Activated CD8-positive, alpha-beta T cell treated with anti-CD3 and anti-CD28 coated beads, Interleukin-2, amount 10 ng/mL, durations not matched to agents 7 days and 5 days (primary cell): ENCODE measurements at places on chromosomes 16 and 17. TPM values are rescaled to one million over a fixed set of nuclear protein-coding genes. Genes with fewer than 3 reads are reported as not detected.

The TMEM88 gene
- total RNA-seq = 0.87 TPM

GRCh38 chr17:73589363-73589980 is 54.8 kb downstream of the SDK2 start:
- DNase-seq = no peak

DNA sequence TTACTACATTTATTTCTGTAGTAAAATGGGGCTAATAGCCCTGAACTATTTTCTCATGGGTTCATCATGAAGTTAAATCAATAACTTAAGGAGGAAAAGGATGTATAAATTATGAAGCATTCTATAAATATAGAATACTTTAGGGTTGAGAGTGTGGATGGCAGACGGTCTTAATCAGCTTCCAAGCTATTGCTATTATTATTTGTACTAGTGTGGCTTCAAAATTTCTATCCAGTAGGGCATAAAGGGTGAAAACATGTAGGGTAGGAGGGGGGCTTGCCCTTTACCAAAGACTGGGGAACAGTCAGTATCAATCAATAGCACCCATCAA is 26.4 kb upstream of the DHX8 start:
- no peak for DNase-seq

DNA sequence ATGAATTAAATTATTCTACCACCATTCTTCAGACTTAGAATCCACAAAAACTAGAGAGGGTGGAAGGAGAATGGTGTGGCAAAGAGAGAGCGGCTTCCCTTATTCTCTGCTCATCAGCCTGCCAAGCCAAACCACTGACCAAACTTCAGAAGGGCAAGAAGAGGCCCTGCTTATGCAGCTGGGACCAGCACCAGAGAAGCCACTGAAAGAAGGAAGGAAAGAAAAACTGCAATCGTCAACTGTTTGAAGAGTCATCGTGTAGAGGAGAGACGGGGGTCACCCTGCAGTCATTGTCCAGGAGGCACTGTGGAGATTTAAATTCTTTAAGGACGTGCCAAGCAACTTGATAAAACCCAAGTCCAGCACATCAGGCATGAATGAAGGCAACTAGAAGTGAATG is 15.6 kb downstream of the PMP22 start:
- no peak for DNase-seq

DNA sequence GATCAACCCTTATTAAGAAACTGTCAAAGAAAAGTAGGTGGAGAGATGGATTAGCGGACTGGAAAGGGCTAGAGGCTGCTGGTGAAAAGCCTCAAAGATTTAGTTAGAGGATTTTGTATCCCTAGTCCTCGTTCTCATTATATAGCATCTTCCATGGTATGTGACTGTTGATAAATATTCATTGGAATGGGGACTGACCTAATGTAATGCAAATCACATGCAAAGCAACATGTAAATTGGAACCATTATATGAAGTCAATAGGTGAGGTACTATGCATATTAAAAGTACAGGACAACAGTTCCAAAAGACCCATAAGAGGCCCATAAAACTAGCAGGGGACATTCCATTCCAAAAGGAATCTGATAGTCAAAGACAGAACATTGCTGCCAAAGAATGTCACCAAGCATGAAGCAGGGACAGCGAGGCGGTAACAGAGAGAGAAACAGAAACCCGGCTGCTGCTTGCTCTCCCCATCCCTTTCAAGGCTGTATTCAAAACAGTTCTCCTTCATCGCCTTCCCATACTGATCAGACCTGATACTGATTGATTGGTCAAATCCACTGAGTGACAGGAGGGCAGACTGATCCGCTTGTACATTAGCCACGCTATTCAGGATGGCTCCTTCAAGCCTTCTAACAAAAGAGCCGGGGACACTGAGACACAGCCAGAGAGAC is 44.5 kb downstream of the SOX9 start:
- DNase-seq = no peak

DNA sequence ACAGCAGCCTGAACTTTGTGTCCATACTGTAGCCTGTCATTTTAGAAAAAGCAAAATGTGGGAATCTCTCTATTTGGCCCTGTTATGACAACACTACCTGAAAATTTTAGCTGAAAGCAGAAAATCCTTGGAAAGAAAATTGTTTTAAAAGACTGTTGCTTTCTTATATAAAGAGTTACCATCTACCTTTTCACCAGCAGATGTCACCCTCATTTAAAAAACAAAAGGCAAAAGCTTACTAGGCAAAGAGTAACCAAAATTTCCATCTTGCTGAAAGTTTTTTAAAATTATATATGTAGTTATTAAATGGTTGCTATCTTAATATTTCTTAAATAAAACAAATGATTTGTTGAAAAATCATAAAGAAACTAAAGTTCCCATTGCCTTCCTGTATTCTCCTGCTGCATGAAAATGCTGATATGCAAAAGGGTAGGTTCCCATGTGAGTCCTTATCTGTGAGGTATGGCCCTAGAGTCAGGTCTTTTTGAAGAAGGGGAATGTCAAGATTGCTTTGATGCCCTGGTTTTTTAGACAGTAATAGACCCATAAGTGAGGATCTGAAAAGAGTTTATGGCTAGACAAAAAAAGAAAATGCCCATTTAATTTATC is 61.0 kb downstream of the TNRC6C start:
- DNase-seq = no peak

DNA sequence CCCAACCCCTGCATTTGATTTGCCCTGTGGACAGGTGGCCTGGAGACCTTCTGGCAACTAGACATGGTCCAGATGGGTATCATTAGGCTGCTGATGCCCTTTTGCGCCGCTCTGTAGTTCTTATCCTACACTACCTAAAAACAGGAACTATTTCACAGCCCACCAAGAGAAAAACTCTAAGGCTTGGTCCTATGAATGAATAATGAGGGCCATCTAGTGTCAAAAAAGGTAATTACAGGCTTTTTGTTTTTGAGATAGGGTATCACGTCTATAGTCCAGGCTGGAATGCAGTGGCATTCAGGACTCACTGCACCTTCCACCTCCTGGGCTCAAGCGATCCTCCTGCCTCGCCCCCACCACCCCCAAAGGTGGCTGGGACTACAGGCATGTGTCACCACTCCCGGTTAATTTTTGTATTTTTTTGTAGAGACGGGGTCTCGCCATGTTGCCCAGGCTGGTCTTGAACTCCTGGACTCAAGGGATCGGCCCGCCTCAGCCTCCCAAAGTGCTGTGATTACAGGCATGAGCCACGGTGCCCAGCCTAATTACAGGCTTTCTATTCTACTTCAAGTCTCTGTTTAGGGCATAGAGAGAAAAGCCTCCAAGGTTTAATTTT is 20.9 kb downstream of the COIL start:
- DNase-seq = no peak

DNA sequence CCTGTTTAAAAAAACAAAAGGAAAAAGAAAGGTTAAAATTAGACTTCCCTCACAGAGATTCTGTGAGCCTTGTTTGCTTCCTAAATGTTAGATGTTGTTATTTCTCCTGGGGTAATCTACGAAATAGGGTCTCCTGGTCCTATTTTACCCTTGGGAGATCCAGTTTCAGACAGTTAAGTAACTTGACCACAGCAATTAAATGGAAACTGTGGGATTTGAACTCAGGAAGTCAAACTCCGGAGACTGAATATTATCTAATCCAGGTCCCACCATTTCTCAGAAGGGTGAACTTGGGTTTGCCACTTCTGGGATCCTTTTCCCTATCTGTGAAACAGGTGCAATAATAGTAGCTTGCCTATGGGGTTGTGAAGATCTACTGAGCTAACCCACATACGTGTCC is 6.4 kb upstream of the TMC5 start:
- no peak for DNase-seq

- DNase-seq = no peak
Measured at GRCh38 chr16:13571036-13571435, 348.9 kb upstream of the ERCC4 start.
